COR-L47 (cell line): ENCODE measurements at places on chromosomes 13 and 19.

- DNase-seq: no peak
Observed at GRCh38 chr19:16303755-16304154, 20.9 kb upstream of the KLF2 start.

GRCh38 chr19:38122402-38123093 lies 101.5 kb downstream of the DPF1 start:
- DNase-seq: no peak

DNA sequence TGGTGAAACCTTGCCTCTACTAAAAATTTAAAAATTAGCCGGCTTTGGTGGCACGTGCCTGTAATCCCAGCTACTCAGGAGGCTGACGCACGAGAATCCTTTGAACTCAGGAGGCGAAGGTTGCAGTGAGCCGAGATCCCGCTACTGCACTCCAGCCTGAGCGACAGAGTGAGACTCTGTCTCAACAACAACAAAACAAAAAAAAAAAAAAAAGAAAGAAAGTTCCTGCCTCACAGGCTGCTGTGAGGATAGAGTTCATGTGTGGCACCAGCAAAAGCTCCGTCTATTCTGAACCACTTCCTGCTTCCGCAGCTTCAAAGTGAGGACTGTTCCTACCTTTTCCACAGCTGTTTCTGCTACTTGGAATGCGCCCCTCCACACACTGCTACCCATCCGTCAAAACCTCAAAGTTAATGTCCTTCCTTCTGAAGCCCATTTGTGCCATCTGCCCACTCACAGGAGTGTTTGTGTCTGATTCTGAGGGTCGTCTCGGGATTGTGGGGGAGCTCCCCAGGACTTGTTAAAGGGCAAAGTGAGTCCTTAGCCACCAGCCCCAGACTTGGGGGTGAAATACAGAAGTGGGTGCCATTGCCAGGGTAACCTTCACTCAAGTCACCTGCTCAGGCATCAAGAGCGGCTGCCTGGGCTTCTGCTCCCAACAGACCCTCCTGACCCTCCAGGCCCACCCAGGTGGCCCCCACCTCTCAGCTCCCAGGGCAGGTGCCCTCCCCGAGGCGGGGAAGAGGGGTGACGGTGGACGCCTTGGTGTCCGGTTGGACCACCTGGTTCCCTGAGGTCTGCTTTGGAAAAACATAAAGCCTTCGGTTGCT lies 2.9 kb downstream of the MFSD12 start:
- no peak for DNase-seq

DNA sequence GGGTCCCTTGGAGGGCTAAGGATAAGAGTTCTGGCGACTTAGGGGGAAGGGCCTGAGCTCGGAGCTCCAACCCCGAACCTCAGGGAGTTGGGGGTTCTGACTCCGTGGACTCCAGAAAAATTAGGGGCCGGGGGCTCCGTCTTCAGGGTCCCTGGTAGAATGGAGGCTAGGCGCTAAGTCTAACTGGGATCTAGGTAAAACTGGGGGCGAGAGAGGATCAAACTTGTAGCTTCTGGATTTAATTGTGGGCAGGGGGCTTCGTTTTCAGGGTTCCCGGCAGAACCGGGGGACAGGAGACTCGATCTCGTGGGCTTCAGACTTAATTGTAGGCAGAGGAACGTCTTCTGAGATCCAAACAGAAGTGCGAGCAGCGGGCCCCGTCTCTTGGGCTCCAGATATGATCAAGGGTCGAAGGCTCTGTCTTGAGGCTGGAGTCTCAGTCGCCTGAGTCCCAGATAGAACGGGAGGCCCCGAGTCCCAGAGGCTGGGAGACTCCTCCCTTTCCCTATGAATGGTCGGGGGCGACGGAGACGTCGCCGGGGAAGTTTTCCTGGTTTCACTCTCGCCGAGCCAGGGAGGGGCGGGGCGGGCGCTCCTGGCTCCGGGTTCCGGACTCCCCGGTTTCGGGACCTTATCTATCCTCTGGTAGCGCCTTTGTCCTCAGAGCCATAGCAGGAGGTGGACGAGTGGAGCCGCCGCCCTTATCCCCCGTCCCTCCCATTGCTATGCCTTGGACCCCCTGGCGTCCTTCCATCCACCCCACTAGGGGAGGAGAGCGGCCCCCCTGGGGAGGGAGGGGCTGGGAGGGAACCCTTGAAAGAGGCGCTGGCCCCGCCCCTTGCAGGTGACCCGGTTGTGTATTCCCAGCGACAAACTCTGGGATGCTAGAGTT lies 1.3 kb downstream of the NECTIN2 start:
- peak; percentile 41 for DNase-seq

DNA sequence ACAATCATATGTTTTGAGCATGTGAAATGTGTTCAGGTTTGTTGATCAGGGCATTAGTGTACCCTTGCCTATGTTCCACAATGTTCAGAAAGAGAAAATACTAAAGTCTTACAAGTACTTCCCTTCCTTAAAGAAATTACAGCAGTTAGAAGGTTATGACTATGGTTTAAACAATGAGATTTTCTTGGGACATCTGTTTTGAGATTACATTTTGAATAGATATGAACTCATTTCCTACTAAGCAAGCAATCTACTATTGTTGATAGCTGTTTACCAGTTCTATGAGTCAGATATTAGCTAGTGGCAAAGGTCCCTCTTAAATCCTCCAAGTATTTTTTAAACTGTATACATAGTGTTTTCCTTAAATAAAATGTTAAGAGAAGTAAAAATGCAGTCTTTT lies 241.3 kb downstream of the DACH1 start:
- no peak for DNase-seq

DNA sequence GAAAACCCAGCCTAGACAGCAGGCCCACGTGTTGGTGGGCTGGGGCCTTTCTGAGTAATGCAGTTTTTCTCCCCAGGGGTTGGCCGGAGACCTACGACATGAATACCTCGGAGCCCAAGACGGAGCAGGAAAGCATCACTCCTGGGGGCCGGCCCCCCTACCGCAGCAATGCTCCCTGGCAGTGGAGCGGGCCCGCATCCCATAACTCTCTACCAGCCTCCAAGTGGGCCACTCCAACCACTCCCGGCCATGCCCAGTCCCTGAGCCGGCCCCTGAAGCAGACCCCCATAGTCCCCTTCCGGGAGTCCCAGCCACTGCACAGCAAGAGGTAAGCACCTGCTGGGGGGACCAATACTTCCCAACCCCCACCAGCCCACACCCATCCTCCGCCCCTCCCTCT lies 82.9 kb downstream of the DPF1 start:
- no peak for DNase-seq

GRCh38 chr13:113305208-113305607 lies 8.2 kb downstream of the LAMP1 start:
- no peak for DNase-seq

DNA sequence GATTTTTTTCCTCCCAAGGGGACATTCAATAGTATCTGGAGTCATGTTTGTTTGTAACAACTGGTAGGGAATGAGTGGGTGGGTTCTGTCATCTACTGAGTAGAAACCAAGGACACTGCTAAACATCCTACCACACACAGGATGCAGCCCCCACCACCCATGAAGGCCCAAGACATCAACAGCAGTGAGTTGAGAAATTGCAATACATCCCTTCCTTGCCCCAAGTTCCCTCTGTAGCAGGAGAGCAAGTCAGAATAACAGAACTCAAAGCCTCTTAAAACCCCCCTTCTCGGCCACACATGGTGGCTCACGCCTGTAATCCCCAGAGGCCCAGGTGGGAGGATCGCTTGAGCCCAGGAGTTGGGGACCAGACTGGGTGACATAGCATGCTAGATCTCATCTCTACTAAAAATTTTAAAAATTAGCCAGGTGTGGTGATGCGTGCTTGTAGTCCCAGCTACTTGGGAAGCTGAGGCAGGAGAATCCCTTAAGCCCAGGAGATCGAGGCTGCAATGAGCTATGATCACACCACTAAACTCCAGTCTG lies 2.4 kb upstream of the CYP2F1 start:
- no peak for DNase-seq

GRCh38 chr13:26390203-26390602 lies 136.3 kb downstream of the CDK8 start:
- no peak for DNase-seq

DNA sequence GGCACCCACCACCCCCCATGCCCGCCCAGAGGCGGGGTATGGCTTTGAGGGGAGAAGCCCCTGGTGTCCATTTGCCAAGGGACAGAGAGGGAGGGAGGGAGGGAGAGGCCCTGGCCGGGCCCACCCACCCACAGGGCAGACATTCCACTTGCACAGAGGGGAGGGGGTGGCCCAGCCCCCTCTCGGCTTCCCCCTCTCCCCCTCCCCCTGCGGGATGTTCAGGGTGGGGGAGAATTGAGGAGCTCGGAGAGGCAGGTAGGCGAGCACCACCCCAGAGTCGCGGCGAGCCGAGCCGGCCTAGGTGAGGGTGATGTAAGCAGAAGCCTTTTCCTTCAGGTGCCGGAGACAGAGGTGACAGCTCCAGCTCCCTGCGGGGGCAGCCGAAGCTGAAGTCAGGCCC lies 12.3 kb downstream of the DPF1 start:
- DNase-seq: no peak

- no peak for DNase-seq
Observed at GRCh38 chr13:101303521-101303920, 112.8 kb downstream of the NALCN start.

- no peak for DNase-seq
Observed at GRCh38 chr19:3981373-3981735, 3.9 kb downstream of the EEF2 start.

- DNase-seq: no peak
Observed at GRCh38 chr13:90308249-90308648, 1039.2 kb upstream of the MIR17HG start.

GRCh38 chr13:109275852-109276251 lies 510.5 kb downstream of the IRS2 start:
- peak; percentile 1 for DNase-seq

DNA sequence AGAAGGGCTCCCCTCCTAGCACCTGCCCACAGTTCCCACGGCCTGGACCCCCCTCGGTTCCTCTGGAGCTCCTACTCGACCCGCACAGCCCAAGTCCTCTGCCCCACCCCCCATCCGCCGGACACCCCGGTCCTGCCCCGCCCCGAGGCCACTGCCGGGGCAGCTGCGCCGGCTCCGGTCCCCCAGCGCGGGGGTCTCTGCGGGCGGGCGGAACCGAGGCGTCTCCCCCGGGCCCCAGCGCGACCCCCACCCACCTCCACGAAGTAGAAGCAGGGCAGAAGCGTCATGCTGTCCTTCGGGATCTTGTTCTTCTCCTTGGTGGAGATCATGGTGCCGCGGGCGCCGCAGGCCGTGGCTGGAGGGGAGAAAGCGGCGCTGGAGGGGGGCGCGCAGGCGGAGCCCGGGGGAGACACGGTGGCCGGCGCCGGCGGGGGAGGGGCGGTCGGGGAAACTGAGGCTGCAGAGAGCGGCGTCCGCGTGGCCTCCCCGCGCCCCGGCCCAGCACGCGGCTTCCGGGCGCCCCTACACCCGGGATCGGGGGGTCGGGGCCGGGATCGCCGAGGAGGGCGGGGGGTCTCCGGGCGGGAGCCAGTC lies 427 bp downstream of the PLPPR3 start:
- no peak for DNase-seq

- DNase-seq: no peak
Observed at GRCh38 chr13:110890279-110891165, 24.3 kb downstream of the ANKRD10 start.

- DNase-seq: no peak
Observed at GRCh38 chr19:18475004-18475453, 37.1 kb upstream of the ISYNA1 start.

DNA sequence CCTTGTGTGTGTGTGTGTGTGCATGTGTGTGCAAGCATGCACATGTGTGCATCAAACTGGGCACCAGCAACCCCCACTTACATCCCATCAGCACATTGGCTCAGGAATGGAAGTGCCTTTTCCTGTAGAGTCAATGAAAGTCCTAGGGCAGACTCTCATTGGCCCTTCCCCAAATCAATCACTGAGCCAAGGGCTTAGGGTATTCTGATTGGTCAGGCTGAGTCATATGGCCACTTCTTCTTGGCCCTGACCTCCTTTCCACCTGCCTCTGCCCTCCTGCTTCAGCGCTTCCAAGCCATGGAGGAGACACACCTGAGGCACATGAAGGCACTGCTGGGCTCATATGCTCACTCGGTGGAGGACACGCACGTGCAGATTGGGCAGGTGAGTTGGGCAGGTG lies 20.9 kb downstream of the FCHO1 start:
- no peak for DNase-seq

GRCh38 chr19:33546656-33547055 lies 25.1 kb upstream of the PEPD start:
- DNase-seq: no peak

DNA sequence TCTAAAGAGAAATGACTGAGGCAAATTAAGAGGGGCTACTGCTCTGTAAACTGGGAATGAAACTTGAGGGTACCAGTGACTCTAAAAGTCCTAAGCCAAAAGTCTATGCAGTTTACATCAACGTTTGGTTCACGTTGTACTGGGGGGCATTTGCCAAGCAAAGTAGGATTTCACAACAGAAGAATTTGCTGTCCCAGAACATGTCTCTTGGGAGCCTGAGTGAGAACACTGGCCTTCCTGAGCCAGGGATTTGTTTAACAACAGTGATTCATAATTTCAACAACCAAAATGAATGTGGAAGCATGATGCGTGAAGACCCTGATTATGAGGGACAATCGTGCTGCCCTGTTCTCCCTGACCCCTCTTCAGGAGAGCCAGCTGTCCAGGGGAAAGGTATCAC lies 178.0 kb downstream of the OXGR1 start:
- no peak for DNase-seq

DNA sequence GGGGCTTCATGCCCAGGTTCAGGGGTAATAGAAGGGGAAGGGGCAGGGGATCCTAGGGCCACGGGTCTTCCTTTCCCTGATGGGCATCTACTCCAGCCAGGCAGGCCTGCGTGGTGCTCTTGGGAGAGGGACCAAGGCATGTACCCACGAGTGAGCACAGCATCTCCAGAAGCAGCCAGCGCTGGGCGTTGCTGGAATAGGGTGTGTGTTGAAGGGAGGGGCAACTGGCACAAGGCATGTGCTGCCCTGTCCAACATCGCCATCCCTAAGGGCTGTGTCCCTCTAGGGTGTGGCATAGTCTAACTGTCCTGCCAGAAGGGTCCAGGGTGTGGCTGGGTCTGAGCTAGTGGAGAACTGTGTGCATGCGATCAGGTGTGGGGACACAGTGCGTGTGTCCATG lies 2.9 kb downstream of the NOTCH3 start:
- no peak for DNase-seq

DNA sequence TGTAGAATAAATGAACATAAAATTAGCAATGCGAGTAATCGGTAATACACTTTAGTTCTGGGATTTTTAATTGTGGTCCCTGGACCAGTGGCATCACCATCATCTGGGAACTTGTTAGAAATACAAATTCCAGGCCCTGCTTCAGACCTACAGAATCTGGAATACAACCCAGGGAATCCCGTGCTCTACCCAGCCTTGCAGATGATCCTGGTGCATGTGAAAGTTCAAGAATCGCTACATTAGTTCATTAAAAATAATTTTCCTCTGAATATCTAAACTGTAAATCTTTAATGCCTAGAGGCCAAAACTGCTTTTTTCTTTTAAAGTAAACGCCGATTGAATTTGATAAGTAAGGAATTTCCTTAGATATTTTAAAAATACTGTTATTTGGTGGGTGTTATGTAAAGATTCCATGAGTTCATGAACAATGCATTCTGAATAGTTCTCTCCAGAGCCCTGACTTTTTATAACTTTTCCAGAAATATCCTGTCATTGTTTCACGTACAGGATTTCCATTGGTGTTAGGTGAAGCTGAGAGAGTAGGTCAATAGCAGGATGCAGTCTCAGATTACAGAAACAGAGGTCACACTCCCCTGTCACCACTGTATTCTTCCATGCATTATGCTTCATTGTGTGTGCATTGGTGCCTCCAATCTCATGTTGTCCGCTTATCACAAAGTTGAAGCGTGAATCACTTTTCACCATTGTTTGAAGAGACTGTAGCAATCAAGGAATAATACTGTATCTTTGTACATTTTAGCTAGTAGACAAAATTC lies 596.5 kb upstream of the KLF12 start:
- no peak for DNase-seq

- DNase-seq: peak; percentile 27
Observed at GRCh38 chr13:21458451-21458812, 671 bp downstream of the ZDHHC20 start.
